Left renal cortex interstitium (tissue), 4 donors: ENCODE measurements at places on chromosomes 5 and 9. TPM values are rescaled to one million over a fixed set of nuclear protein-coding genes. Genes with fewer than 3 reads are reported as not detected.

- no peak for DNase-seq
Measured at GRCh38 chr9:6889868-6890267, 132.1 kb downstream of the KDM4C start.

GRCh38 chr9:78971540-78971939 is 600.2 kb upstream of the TLE4 start:
- no peak for DNase-seq

Gene ACER2
- polyA plus RNA-seq, result 10.9 TPM

DNA sequence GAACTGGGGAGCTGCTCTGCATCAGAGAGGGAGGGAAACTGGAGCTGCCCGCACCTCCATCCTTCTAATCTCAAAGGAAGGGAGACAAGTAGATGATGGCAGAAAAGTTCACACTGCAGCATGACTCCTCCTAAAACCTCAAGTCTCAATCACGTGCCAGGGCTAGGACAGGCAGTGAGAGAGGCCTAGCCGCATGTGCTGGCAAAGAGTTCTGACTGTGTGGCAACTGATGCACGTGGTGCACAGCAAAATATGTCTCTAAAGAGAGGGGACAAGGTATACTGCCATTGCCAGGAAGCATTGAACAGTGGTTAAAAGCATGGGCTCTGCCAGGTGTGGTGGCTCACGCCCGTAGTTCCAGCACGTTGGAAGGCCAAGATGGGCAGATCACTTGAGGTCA is 38.1 kb downstream of the FBXO10 start:
- no peak for DNase-seq

GRCh38 chr5:3357291-3357690 is 238.3 kb upstream of the IRX1 start:
- DNase-seq, result no peak

- DNase-seq, result no peak
Measured at GRCh38 chr5:59790776-59791475, 102.6 kb downstream of the PDE4D start.
